GM12864 (cell line): ENCODE measurements at places on chromosomes 2 and 18.

- DNase-seq = no peak
Measured at GRCh38 chr2:129199501-129199900, 780.0 kb upstream of the RAB6C start.

- DNase-seq = no peak
Measured at GRCh38 chr2:218228366-218229090, 11.5 kb downstream of the ARPC2 start.

DNA sequence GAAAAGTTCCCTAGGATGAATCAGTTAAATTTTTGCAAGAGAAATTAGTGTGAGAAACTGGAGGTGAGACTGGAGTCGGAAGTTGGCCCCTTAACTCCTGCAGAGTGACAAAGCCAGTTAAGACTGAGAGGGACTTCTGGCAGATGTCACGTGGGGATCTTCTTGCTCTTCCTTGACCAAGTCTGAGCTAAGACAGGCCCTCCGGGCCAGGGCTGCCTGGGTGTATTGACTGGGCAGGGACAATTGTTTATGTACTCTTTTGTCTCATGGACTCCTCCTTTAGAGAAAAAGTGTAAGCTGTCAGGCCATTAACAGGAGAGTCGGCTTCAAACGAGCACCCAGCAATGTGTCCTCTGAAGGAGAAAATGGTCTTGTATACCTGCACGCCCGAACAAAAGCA is 48.6 kb upstream of the RALBP1 start:
- no peak for DNase-seq

DNA sequence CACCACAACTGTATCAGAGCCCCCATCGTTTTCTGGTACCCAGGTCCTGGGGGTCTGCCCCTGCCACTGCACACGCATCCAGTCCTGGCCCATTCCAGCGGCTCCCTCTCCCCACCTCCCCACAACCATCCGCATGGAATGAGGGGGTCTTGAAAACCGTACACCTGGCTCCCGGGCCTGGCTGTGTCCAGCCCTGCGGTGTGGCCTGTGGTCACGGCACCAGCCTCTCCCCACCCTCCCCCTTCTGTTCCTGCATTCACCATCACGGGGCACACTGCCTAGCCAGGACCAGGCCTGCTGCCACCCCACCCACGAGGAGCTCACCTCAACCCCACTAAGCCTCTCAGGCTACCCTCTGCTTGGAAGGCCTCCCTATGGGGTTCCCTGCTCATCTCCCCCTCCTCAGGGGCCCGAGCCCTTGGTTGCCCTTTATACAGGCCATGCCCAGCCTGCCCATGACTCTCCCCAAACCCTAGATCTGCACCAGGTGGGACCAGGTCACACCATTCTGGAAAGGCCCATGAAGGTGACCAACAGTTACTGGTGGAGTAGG is 11.4 kb downstream of the GPR35 start:
- DNase-seq = no peak

DNA sequence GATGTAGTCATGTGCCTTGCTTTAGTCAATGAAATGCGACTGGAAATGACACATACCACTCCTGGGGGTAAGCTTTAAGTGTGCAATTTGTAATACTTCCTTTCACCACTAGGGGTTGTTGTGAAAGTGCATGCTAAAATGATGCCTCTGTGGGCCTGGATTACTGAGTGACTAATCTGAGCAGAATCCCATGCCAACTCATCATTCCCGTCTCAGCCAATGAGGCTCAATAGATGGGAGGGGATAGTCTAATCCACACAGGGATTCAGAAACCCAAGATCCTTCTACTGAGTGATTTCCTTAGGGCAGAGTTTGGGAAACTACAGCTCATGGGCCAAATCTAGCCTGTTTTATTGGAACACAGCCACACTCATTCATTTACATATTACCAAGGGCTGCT is 54.0 kb downstream of the HRH4 start:
- peak; percentile 15 for DNase-seq

DNA sequence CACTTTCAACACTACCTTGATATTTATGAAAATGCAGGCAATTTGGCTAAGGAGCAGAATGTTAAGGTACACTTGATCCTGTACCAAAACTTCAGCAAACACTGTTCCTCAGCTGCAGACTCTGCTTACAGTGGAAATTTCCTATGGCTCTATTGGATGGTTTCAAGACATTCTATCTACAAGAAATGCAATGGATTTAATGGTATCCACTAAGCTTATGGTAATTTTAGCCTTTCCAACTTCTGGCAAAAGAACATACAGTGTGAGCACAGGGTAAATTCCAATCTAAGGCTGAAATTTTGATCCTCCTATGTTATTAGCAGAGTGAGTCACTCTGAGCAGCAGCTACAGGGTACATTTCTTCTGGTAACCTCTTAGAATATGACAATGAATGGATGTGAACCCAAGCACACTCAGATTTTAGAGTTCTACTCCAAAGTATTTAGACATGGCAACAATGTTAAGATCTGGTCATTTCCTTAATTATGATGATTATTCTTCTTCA is 361.8 kb upstream of the PIK3C3 start:
- DNase-seq = no peak

DNA sequence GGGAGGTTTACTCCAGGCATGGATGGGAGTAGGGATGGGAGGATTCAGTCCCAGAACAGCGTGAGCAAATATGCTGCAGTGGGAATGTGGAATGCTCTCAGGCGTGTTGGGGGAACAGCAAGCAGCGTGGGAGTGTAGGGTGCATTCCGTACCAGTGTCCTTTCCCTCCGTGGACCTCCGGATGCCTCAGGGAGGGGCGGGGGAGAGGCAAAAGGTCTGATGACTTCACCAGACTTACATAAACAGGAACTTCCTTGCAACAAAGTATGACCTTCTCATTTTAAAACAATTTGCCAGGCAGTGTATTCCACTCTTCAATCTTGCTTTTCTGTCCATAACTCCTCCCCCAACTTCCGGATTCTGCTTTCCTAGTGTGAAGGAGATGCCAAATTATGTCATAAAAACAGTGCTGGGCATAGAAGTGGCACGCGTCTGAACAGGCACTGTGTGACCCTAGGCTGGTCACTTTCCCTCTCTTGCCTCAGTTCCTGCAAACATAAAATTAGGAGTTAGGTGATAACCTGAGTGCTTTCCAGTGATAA is 36.9 kb downstream of the RPL37A start:
- DNase-seq = no peak
